ENCODE measurements at places on chromosomes 3 and 15.

GRCh38 chr15:36585774-36586173, 6.3 kb downstream of the CDIN1 start:
- no peak for DNase-seq

DNA sequence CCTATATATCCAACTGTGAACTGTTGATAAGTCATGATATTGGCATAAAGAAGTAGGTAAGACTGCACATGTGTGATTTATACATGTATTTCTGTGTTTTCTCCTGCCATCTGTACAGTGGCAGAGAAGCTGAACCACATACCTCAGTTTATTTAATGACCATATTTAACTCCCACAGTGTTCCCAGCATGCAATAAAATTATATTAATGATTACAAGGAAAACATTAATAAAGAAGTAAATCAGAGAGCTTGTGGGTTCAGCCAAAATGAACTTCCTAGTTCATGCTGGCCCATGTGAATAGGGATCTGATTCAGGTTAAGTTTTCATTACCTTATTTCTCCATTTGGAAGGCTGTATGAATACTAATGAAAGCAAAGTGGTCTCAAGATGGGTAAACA, 439.2 kb downstream of the CNTN6 start:
- no peak for DNase-seq

- peak; percentile 15 for DNase-seq
These were observed 488.7 kb upstream of the PROK2 start for GRCh38 chr3:72273615-72274014.

GRCh38 chr3:160027541-160028195, 39.0 kb downstream of the IL12A start:
- no peak for DNase-seq

- DNase-seq: no peak
These were observed 393.8 kb downstream of the SHQ1 start for GRCh38 chr3:72454441-72454840.

GRCh38 chr3:39343076-39343717, 13.7 kb downstream of the CCR8 start:
- DNase-seq: no peak

DNA sequence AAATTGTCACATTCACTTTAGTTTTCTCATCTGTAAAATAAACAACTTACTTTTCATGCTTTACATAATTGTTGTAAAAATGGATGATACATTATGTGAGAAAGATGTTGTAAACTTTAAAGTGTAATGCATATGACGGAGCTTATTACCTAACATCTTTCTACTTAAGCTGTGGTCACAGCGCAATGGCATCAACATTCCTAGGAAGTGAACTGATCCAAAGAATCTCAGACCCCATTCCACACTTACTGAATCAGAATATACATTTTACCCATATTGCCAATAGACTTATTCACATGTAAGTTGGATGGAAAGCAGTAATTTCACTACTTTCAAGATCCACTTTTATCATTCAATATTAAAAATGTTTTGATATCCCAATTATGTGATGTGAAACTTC, 497.5 kb downstream of the FGF12 start:
- DNase-seq: no peak

DNA sequence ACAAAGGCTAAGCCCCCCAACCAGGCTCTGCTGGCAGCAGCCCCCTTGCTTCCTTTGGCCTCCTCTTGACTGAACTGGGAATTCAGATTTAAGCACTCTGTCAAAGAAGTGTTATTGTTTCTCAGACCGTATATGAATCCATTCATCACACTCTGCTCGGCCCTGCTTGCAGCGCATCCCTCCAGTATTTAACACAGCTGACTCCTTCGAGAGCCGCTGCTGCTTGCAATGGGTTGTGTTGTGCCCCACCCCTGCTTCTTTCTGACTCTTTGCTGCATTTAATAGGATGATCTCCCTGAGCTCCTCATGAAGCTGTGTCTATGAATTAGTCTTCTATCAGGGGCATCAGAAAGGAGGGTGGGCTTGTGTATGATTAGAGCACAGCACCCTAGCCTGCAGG, 31.2 kb downstream of the C3orf20 start:
- no peak for DNase-seq

DNA sequence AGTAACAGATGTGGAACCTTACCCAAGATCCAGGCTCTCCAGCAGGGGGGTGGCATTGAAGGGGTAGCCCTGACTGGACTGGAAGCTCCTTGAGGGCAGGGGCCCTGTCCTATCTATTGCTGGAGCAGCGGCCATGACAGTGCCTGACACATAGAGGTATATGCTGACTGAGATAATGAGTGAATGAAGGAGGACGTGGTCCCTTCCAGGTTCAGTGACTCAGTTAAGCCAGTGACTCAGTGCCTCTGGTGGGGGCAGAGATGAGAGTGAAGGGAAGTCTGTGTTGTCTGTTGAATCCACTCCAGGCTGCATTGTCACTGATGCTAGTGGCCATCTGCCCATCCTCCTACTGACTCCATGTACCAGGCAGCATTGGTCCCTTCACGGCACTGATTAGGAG, 13.0 kb upstream of the CTXND1 start:
- no peak for DNase-seq

DNA sequence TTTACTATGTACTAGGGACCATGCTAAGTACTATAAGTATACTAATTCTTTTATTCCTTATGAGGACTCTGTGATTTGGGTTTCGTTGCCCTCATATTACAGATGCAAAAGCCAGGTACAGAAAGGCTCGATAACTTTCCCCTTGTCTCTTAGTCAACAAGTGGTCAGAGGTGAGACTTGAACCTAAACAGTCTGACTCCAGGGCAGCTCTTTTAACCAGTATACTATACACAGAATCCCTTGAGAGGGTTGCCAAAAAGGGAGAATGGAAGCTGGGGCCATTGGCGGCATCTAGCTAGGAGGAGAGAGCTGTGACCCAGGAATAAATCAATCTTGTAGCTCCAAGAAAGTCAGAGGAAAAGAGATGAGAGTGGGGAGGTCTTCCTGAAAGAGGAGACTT, 92.4 kb downstream of the TOP2B start:
- DNase-seq: no peak

DNA sequence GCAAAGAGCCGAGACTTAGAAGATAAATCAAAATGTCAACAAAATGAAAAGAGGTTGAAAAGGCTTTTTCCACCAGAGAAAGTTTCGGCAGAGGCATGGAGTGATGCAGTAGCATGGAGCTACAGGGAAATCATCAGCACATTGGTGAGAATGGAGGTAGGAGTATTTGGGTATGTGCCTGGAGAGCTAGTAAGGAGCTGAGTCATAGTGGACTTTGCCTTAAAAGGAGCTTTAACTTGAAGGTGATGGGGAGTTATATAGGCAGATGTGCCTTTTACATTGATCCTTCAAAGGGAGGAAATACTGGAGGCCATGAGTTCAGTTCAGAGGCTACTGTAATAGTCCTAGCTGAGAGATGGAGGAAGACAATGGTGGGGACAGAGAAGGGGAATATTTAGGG, 44.3 kb downstream of the IL5RA start:
- no peak for DNase-seq

DNA sequence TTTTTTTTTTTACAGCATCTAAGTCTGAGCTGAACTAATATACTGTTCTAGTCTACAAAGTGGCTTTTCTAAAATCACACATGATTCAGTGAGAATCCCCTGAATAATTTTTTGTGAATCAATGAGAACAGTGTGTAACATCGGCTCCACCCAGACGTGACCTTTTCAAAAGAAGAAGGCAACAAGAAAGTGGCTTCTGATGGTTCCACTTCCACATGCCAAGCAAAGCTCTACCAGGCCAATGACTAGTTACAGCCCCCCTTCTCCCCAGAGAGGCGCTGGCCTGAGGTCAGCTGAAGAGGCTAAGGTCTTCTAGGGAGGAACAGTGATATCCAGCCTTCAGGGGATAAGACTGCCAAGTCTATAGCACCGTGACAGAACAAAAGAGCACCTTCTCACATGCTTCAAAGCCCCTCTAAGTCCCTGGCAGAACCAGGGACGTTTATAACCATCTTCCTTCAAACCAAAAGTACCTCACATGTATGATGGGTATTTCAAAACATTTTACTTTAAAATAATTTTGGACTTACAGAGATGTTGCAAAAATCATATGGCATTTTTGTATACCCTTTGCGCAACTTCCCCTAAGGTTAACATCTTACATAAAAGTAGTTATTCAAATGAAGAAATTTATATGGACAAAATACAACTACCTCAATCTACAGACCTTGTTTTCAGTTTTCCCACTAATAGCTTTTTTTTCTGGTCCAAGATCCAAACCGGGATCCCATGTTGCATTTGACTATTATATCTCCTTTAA, 177.9 kb downstream of the OSBPL10 start:
- DNase-seq: no peak

DNA sequence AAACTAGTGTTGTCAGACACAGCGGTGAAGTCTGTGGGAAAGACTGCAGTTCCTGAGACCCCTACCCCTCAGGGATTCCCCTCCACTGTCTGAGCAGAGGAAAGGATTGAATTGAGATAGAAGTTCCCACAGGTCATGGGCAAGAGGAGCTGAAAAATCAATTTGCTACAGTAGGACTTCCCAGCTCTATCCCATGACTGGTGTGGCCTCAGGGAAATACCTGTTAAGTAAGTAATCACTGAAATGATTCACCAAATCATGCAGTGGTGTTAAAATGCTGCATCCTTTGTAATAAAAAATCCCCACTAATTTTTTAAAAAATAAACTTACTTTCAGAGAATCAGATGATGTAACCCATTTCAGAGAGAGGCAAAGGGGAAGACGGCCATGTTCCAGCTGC, 45.0 kb upstream of the SPRED1 start:
- DNase-seq: no peak

GRCh38 chr15:51112078-51112477, 17.4 kb upstream of the TNFAIP8L3 start:
- DNase-seq: no peak

GRCh38 chr3:45800611-45801010, 4.3 kb upstream of the SLC6A20 start:
- DNase-seq: no peak

GRCh38 chr15:42367041-42367440, 7.7 kb downstream of the CAPN3 start:
- DNase-seq: no peak

GRCh38 chr3:180700941-180701340, 21.7 kb upstream of the CCDC39 start:
- no peak for DNase-seq

GRCh38 chr3:4323246-4324027, 20.3 kb downstream of the SETMAR start:
- no peak for DNase-seq

- no peak for DNase-seq
These were observed 66.4 kb upstream of the PPIB start for GRCh38 chr15:64229129-64229724.

GRCh38 chr3:178451799-178452198, 84.4 kb upstream of the KCNMB2 start:
- no peak for DNase-seq

DNA sequence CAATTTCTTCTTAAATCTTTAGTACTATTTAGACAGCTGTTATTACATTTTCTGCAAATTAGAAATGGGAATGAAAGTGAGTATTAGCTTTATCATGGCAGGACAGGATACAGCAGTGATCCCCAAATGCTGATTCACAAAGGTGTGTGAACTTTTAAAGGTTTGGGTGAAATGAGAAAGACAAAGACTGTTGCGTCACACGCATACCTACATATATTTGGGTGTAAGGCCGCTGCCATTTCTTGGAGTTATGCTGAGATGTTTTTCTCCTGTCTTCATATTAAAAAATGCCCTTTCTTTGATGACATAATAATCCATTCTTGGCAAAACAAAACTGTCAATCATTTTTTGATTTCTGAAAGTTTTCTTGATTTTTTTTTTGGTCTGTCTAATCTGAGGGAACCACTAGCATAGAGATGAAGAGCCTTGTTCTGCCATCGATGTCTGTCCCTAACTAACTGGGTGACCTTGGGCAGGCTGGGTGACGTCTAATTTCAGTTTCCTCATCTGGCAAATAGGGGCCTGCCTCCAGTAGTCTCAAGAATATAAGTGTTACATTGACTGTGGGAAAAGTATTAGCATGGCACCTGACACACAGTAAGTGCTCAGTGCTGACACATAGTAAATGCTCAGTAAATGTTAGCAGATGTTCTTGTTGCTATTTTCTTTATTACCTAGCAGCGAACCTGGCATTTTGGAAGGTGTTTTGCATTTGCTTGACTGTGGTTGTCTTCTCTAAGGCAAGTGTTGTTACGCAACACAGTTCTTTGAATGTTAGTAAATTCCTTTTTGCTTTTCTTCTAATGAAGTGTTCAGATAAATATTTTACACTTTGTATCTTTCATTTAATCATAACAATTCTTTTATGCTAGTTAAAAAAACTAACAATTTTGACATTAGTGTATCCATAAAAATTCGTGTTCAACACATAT, 5.0 kb downstream of the MITF start:
- no peak for DNase-seq

DNA sequence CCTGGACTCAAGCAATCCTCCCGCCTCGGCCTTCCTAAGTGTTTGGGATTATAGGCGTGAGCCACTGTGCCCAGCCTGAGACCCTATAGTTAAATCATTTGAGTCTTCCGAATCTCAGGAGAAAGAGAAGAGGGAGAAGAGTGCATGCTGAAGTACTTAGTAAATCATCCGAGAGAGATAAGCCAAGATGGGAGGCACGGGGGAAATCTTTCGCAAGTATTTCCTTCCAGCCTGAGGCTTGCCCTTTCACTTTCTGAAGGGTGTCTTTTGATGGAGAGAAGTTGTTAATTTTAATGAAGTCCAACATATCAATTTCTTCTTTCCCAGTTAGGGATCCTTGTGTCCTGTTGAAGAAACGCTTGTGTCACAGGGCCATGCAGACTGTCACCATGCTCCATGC, 97.1 kb upstream of the SLC6A6 start:
- DNase-seq: no peak

DNA sequence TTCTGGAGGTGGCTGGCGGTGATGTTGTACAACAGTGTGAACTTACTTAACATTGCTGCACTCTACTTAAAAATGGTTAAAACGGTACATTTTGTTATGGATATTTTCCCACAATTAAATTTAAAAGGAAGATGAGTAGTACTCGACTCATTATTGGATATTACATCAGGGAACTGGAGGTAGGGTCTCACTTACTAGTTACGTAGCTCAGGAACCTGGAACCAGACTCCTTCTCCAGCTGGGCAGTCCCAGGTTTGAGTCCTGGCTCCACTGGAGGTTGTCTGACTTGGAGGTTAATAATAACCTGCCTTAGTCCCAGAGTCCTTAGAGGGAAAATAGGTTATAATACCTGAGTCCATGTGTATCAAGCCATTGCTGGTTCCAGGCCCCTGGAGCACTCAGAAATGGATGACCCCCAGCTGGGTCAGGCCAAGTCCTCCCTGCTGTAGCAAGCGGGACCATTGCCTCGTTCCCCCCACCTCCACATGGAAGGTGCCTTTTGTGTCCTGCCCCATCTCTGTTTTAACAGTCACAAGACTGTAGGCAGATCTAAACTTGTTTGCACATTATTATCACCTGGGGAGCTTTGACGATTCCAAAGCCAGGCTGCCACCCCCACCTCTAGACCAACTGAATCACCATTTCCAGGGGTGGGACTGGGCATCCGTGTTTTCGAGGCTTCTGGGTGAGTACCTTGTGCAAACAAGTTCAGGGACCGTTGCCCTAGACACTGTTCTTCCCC, 126.6 kb downstream of the IGF1R start:
- DNase-seq: no peak

Measured in Caco-2 (cell line).